ENCODE measurements at places on chromosomes 16 and 17.
A peak's percentile ranks its signal among the peaks of the same experiment; 100 is the strongest.

DNA sequence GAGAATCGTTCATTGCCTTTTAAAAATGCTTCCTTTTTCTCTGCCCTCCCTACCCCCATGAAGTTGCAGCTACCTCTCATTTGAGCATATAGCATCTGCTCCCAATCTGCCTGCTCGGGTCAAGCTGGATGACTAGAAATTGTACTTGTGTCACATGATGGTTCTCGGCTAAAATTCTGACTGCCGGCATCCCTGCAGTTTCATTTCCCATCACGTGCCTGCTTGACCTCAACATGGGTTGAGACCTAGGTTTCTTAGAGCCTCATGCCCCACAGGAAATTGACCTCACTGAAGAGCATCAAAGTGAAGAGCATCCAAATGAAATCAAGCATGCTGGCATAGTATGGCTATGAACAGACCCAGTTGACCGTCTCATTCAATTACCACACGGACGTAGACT lies 581.6 kb upstream of the PSMD7 start:
- no peak for DNase-seq

DNA sequence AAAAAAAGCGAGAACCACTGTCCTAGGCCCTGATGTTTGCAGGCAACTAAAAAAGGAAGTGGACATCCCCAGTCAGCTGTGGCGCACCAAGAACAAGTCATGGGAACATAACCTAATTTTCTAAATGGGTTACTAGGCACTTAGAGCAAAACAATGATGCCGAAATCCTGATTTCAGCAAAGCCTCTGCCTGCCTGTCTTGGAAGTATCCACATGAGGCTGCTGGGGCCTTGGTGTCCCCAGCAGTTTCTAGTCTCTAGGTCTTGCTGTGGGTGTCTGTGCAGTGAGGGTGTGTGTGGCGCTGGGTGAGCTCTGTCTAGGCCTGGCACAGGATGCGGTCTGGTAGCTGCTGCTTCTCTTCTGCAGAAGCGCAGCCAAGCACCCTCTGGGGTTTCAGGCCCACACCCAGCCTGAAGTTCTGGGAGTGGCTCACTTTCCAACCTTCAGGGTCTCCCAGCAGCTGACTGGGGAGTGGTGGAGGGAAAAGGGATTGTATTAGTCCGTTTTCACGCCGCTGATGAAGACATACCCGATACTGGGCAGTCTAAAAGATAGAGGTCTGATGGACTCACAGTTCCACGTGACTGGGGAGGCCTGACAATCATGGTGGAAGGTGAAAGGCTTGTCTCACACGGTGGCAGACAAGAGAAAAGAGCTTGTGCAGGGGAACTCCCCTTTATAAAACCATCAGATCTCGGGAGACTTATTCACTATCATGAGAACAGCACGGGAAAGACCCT lies 21.1 kb downstream of the STH start:
- DNase-seq, result no peak

DNA sequence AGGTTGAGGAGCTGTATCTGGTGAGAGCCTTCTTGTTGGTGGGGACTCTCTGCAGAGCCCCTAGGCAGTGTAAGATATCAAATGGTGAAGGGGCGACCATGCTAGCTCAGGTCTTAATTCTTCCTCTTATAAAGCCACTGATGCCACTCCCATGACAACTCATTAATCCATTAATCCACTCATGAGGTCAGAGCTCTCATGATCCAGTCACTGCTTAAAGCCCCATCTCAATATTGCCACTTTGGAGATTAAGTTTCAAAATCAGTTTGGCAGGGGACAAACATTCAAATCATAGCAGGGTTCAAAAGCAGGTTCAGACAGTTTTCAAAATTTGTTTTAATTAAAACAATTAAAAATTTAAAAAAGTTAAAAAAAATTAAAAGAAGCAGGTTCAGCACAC lies 13.1 kb upstream of the SPECC1 start:
- no peak for DNase-seq

DNA sequence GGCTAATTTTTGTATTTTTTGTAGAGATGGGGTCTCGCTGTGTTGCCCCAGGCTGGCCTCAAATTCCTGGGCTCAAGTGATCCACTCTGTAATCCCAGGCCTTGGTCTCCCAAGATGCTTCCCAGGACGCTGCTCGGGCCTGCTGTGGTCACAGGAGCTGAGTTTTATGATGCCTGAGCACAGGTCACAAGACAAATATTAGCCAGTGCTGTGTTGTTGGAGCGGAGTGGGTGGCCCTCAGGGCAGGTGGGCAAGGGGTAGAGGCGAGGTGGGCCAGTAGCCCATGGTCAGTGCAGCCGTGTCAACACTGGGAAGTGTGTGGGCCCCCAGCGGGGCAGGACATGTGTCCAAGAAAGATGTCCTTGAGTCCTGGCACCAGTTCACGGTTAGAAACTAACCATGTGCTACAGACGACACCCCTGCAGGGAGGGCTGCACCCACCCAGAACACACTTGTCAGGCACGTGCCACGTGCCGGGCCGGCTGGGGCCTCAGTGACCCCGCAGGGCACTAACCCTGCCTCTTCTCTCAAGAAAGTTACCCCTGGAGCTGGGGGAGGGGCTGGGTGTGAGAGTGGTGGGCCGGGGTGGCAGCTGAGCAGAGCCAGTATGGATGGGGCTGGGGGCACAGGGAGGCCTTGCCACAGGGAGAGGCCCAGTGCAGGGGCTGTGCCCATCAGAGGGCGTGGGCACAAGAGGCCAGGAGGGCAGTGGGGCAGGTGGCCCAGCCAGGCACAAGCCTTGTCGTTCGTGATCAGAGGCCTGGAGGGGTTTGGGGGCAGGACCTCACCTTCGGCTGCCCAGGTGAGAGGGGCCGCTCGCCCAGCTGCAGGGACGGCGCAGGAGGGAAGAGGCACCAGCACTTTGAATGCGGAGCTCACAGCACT lies 103.1 kb upstream of the CHMP6 start:
- DNase-seq, result no peak

- DNase-seq, result no peak
Observed at GRCh38 chr17:78797691-78798585, 15.9 kb upstream of the CYTH1 start.

- peak; percentile 60 for DNase-seq
Observed at GRCh38 chr16:83956336-83957289, 3.6 kb downstream of the OSGIN1 start.

DNA sequence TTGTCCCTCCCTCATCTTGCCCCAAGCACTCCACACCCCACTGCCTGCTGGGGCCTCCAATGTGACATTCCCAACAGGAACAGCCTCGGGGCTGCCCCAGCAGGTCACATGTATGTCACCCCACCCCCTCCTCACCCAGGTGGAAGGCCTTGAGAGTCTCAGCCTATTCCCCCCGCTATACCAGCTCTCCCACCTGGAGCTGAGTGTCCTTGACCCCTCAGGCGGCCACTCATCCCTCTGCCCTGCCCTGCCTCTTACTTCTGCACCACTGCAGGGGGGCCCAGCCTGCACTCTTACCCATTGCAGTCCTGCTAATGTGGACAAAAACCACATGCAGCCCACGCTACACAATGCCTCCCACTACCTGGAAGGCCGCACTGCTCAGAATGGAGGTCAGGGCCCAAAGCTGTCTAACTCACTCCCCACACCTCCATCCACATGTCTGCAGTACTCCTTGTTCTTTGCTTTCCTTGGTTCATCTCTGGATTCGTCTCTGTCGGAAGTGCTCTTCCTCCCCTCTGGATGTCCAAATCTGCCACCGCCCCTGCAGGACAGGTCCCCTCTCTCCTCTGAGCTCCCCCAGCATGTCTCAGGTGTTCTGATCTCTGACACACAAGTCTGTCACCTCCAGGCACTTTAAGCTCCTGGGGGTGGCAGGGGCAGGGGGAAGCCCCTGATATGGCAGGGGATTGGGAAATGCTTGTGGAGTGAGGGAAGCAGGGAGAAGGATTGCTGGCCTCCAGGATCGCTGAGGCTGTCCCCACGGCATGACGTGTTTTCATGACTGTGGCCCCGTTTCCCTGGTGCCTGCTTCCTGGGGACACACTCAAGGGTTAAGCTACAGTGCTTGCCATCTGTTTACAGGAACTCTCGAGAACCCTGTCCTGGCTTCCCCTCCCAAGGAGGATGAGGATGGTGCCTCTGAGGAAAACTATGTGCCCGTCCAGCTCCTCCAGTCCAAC lies 20.8 kb downstream of the TRPV2 start:
- no peak for DNase-seq

GRCh38 chr17:4600563-4600962 lies 16.2 kb downstream of the SMTNL2 start:
- DNase-seq, result no peak

DNA sequence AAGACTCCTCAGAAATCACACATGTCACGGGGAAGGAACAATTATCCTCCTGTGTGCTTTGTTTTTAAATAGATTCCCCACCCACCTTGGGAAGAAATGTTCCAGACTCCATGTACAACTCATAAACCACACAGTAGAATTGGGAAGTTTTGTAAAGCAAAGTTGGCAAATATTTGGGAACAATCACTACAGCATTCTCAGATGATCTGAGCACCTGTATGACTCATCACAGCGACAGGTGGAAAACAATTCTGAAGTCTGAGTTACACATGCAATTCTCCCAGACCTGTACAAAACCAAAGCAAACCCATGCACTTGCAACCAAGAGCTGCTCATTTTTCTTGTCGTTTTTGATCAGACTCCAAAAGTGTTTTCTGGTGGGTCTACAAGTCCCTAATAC lies 14.4 kb upstream of the MYLK3 start:
- DNase-seq, result no peak

DNA sequence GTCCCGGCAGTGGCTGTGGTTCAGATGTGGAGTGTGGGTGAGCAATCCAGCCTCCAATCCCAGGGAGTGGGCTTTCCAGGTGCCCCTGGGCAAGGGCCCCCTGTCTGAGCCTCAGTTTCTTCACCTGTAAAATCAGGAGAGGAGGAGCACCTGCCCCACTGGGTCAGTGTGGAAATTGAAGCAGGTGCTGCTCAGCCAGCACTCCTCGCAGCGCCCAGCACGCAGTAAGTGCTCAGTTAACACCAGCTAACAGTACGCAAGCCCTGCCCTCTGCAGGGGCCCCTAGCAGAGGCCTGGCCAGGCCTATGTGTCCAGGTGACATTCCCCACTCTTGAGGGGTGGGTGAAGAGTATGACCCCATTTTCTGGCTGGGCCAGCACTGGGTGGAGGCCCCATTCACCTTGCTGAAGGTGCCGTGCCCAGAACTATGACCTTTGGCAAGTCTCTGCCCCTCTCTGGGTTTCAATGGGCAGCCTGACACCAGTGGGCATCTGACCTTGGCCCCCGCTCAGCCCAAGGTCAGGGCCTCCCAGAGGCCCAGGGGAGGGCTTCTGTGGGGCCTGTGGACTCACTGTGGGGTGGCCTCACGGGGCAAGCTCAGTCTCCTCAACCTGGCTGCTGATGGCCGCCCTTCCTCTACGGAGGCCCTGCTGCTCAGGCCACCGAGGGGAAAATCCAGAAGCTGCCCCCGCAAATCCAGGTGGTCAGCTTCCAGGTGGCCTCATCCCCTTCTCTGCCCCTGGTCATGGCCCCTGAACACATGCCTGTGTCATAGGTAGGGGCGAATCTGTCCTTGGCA lies 2.5 kb downstream of the MTSS2 start:
- no peak for DNase-seq

DNA sequence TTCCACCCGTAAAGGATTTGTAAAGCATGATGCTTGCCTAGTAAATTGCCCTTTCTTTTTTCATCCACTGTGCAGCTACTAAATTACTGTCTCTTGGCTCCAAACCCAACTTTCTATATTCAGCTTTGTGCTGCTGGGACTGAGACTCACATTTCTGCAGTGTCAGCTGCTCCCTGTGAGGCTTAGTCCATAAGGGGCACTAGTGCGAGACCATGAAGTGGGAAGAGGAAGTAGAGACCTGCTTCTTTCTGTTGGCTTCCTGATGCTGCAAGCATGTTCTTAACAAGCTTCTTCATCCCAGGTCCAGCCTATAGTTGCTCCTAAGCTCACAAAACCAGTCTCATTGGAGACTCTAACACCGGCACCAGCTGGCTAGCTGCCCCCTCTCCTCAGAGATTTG lies 74.9 kb upstream of the HS3ST2 start:
- peak; percentile 54 for DNase-seq

GRCh38 chr17:63918305-63918704 lies 334 bp downstream of the GH1 start:
- DNase-seq, result no peak

DNA sequence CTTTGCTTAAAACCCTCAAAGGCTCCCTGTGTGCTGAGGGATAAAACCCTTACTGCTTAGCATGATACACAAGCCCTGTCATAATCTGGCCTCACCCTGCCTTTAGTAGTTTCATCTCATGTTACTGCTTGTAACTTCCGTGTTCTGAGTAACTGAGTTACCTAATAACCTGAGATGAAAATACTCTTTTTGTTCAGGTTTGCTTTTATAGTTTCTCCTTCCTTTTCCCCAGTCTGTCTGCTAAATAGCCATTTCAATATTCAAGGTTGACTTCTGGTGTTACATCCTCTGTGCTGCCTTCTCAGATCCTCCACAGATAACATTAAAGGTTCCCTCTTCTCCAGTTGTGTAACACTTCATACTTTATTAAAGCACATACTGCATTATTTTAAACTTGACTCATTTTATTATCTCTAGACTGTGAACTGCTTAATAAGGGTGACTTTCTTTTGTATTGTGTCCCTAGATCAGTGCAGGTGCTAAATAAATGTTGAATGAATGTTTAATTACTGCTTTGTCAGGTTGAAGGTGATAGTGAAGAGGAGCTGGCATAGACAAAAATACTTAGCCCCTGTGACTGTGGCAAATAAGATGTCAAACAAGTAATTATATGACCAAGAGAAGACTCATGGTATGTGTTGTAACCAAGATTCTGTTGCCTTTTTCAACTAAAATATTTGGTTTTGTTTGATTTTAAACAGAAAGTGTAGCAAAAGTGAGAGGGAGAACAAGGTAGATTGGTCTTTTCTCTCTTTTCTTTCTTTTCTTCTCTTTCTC lies 47.8 kb downstream of the NFAT5 start:
- DNase-seq, result no peak

- DNase-seq, result no peak
Observed at GRCh38 chr16:53597776-53598175, 94.8 kb upstream of the AKTIP start.

DNA sequence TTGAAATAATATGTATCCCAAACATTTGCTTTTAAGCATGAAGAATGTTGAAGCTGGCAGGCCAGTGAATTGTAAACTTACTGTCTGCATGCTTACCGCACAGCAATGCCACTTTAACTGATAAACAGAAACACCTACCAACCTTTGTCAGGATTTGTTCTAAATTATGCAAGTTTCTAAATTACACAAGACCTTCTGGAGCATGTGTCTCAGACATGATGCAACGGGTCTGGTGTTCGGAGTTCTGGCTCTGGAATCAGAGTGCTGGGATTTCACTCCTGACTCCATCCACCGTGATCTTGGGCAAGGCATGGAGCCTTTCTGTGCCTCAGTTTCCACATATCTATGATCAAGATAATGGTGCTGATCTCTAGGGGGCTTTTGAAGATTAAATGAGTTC lies 111.2 kb downstream of the CCT6B start:
- no peak for DNase-seq

GRCh38 chr16:56360117-56361008 lies 65.0 kb downstream of the AMFR start:
- DNase-seq, result no peak

GRCh38 chr16:3478242-3478925 lies 16.9 kb downstream of the C16orf90 start:
- no peak for DNase-seq

DNA sequence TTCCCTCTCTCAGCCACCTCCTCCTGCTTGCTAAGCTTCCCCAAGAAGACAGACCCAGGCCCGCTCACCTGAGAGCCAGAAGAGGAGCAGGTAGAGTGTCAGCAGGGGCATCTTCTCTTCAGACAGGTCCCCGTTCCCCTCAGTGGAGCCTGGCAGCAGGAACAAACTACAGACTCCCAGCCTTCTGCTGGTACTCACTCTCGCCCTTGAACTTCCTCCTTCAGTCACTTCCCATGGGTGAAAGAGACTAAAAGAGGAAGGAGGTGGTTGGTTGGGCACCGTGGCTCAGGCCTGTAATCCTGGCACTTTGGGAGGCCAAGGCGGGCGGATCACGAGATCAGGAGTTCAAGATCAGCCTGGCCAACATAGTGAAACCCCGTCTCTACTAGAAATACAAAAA lies at the start of gene CD300LF:
CD300LF (minus strand) TSS at position 168 of the 400 bp plus-strand sequence; CDS start at position 111, 57 bp downstream.
- peak; percentile 43 for DNase-seq

Measured in globus pallidus (tissue), 1 donor.